ENCODE measurements at places on chromosomes 11 and 22. TPM values are rescaled to one million over a fixed set of nuclear protein-coding genes. Genes with fewer than 3 reads are reported as not detected.

GRCh38 chr11:81241672-81242275, 1491.9 kb downstream of the FAM181B start:
- DNase-seq = no peak

GRCh38 chr11:106088896-106089295, 11.4 kb downstream of the AASDHPPT start:
- no peak for DNase-seq

- DNase-seq = no peak
These were observed 3.8 kb downstream of the CSNK1E start for GRCh38 chr22:38313384-38313955.

- peak; percentile 85 for DNase-seq
These were observed 38.3 kb upstream of the TFIP11 start for GRCh38 chr22:26550498-26551033.

Gene FGF4
- not detected for total RNA-seq

DNA sequence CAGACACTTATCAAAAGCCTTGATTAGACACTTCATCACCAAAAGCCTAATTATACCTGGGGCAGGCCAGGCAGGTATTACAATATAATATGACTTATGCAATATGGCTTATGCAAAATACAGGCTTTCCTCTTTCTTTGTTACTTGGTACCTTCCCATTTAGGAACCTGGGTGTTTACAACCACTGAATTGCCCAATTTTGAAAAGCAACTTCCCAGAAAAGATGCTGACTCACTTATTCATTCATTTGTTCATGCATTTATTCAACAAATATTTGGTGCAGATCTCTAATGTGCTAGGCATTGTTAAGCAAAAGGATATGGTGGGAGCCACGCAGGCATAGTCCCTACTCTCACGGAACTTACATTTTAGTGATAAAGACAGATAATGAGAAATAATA, 13.6 kb upstream of the JAML start:
- no peak for DNase-seq

Gene OR51B4
- total RNA-seq = not detected

- DNase-seq = no peak
These were observed 13.1 kb downstream of the USP2 start for GRCh38 chr11:119368121-119369034.

GRCh38 chr11:87374038-87374807, 336.5 kb downstream of the TMEM135 start:
- no peak for DNase-seq

GRCh38 chr11:46677991-46678740, 22.3 kb downstream of the ARHGAP1 start:
- no peak for DNase-seq

DNA sequence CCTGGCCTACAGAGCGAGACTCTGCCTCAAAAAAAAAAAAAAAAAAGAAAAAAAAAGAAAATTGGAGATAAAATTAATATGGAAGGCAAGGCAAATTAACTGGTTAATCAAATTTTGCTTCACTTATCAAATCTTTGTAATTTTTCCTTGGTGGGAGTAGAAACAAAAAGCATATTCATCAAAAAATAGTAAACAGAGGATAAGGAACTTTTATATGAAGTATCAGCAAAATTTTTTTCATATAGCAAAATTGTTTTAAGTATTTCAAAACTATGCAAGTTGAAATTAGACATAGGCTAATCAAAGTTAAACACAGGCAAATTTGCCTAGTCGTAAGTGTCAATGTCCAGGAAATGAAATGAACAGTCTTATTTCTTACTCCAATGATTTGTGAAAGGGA, 33.0 kb downstream of the PICALM start:
- no peak for DNase-seq

Gene SLC6A5
- total RNA-seq = not detected

DNA sequence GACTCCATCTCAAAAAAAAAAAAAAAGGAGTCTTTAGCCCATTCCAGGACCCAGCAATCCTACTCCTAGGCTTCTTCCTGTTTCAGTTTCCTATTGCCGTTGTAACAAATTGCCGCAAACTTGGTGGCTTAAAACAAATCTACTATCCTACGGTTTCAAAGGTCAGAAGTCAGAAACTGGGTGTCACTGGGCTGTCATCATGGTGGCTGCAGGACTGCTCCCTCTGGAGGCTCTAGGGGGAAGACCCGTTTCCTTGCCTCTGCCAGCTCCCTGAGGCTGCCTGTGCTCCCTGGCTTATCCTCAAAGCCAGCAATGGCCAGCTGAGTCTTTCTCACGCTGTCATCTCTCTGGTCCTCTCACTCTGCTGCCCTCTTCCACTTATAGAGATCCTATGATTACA, 8.7 kb upstream of the DAGLA start:
- no peak for DNase-seq

GRCh38 chr11:86174101-86175046, 70.2 kb upstream of the EED start:
- peak; percentile 96 for DNase-seq

DNA sequence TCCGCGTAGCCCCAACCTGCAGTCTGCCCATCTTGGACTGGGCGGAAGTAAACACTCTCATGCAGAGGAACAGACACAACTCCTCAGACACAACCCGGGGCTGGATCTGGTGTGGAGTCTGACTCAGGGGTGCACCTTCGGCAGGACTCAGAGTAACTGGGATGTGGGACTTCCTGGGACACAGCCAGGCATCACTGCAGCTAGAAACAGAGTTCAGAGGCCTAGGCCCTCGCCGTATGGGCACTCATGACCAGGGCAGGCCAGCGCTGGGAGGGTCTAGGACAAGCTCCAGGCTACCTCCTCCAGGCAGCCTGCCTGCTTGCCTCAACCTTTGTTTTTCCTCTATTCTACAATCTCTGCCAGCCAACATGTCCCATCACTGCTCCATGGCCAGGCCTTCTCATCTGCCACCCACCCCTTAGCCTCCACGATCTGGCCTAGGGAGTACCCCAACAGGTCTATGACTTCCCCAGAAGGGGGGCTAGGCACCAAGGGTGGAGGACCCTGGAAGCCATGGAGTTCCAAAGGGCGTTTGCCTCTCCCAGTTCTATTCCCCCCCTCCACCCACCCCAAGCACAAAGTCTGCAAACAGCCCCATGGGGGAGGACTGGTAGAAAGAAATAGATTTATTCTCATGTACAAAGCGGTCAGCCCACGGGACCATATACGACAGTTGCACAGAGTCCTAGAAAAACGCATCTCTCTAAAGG, 98.5 kb downstream of the PDE2A start:
- DNase-seq = no peak

- no peak for DNase-seq
These were observed 23.1 kb downstream of the TMPRSS13 start for GRCh38 chr11:117906126-117906525.

GRCh38 chr11:125504580-125504979, 8.5 kb upstream of the FEZ1 start:
- DNase-seq = no peak

Gene IRF7
- 7.6 TPM for total RNA-seq

Gene OR2AG2
- total RNA-seq = under 0.01 TPM

Gene PPP6R2
- total RNA-seq = 32.9 TPM

DNA sequence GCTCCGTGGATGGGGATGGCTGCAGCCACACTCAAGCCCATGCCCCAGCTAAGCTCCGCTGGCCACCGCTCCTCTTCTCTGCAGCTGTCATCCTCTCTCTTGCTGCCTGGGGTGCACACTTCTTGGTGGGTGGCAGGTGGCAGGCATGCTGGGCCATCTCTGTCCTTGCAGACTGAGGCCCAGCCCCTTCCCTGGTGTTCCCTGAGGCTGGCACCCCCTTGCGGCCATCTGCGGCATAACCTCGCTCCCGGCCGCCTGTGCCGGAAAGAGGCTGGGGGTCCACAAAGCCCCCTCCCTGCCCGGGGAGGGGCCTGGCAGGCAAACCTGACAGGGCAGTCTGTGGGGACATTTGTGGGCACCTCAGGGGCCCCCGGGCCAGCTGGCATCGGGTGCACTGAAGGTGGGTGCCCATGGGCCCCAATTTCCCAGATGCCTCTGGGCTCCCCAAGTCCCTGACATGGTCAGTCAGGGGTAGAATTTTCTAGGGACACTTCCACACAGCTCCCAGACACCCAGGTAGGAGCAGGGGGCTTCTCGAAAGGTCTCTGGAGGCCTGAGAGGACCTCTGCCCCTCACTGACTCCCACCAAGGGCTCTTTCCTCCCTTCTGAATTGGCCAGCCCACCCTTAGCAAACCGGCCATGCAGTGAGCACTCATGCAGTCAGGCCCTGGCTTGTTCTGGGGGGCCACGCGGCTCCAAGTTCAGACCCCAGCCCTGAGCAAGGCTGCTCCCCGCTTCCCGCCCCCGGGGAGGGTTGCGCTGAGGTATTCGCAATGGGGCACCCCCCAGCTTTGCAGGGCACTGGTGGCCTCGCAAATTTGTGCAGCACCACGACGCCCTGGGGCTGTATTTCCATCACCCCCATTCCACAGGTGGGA, 23.5 kb upstream of the TH start:
- peak; percentile 33 for DNase-seq

Gene PNPLA5
- not detected for total RNA-seq

GRCh38 chr11:125063429-125064043, 431 bp downstream of the SLC37A2 start:
- DNase-seq = no peak

- no peak for DNase-seq
These were observed 68.5 kb downstream of the TMPRSS5 start for GRCh38 chr11:113637636-113638035.

GRCh38 chr11:67416416-67417335, 1.2 kb downstream of the CARNS1 start:
- DNase-seq = peak; percentile 18

DNA sequence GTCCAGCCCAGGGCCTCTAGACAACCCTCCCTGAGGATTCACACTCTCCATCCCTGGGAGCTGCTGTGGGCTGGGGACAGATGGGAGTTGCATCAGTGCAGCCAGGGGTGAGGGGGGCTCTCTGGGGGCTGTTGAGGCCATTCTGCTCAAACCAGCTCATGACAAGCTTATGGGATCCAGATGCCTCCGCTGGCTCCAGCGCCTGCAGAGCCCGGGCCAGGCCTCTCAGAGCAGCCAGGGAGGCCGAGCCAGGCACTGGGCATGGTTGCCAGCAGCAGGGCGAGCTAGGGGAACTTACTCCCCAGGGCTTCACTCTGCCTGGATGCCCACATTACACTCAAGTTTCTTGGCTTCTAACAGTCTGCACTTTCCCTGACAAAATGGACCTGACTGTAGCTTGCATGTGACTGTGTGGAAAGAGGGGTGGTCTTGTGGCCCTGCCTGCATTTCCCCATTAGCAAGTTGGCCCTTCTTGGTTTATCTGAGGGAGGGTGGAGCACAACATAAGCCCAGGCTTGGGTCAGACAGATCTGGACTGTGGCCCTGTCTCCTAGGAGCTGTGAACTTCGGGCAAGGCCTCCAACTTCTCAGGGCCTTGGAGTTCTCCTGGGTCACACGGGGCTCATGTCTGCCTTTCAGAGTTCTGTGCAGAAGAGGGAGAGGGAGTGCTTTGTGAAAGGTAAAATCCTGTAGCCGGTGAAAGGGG, 34.5 kb upstream of the CYB5R3 start:
- no peak for DNase-seq

- no peak for DNase-seq
These were observed 11.5 kb upstream of the ELF5 start for GRCh38 chr11:34525098-34525497.

DNA sequence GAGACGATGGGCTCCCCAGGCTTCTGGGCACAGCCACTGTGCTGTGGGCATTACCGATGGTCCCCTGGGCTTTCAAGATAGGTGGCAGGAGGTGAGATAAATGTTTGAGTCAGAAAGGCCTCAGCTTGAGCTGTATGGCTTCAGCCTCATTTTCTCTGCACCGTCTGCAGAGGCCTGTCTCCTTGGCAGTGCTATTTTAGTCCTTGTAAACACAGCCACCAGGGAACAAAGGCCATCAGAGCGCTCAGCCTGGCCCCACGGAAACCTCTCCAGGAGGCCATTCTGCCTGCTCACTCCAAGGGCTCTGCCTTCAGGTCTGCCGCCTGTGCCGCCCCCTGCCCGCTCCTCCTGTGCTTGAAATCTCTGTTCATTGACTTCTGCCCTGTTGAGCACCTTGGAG, 1424.9 kb downstream of the TBC1D22A start:
- DNase-seq = no peak

Gene STK33
- total RNA-seq = 0.65 TPM

Gene DDT
- 113 TPM for total RNA-seq

Gene MS4A3
- total RNA-seq = not detected

DNA sequence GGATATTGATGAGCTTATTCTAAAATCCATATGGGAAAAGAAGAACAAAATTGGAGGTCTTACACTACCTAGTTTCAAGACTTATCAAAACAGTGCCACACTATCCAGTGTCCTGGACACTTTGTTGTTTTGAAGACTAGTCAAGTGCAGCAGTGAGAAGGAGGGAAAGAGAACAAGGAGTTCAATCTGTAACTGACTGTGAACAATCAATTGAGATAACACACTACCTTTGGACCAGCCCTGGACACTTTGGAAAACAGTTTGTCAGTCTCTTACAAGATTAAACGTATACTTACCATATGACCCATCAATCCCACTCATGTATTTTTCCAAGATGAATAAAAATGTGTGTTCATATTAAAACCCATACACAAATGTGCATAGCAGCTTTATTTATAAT, 10.0 kb upstream of the CSTF3 start:
- DNase-seq = no peak

DNA sequence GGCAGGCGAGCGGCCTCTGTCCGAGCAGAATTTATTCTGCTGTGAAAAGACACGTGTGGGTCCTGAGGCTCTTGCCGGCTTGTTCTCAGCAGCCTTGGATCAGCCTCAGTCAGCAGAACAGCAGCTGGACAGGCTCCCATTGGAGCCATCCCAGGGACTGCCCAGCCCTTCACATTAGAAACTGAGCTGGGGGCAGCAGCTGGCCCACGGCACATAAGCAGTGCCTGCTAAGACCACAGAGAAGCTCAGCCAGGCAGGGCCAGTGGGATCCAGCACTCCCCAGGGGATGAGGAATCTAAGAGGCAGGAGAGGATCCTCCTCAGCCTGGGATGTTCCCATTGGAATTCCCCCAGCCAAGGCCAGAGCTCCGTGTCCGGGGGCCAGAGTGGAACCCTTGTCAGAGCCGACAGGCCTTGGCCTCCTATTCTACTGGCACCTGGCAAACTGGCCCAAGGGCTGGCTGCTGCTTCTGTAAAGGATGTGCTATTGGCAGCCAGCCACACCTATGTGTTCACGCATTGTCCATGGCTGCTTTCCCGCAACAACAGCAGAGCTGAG, 18.2 kb downstream of the RTN4R start:
- no peak for DNase-seq

DNA sequence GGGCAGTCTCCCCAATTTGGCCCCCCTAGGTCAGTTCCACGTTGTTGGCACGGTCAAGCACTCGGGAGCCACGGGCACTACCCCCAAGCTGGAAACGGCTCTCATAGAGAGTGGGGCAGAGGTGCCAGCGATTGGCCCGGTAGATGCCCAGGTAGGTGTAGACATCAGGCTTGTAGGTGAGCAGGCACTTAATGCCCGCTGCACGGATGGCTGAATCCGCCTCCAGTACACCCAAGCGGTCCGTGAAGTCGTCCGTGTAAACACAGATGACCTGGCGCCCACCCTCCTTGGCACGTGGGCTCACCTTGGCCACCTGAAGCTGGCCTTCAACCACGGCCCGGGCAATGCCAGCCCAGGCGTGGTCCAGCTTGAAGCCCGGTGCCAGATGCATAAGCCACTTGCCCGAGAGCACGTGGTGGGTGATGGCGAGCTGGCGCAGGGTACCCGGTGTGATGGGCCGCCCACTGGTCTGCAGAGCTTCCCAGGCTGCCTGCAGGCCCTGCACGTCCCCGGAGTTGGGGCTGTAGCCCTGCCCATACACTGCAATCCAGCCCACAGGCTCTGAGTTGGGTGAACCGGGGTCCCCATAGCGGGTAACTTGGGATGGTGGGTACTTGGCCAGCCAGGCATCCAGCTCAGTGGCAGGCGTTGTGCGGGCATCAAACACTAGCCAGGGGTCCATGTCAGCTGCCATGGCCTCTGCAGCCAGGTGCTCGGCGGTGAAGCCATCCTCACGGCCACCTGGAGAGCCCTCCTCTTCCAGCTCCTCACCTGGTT, 1.2 kb downstream of the C11orf68 start:
- DNase-seq = no peak

Data from lung microvascular endothelial cell (primary cell).